Breast epithelium (tissue), 4 donors: ENCODE measurements at places on chromosomes 2 and 18.
A peak's percentile ranks its signal among the peaks of the same experiment; 100 is the strongest.

- DNase-seq: no peak
- no peaks in the 10 kb centered on the region for H3K4me1 ChIP-seq
- H3K27ac ChIP-seq: no peak overlapping the region
- no peaks in the 10 kb centered on the region for H3K36me3 ChIP-seq
- no peak overlapping the region for H3K4me3 ChIP-seq
Measured at GRCh38 chr2:8306530-8307351, 375.1 kb upstream of the ID2 start.

GRCh38 chr2:17851731-17852585 lies 26.5 kb upstream of the KCNS3 start:
- H3K4me3 ChIP-seq: no peak overlapping the region
- no peak overlapping the region for H3K27ac ChIP-seq
- no peaks in the 10 kb centered on the region for H3K27me3 ChIP-seq
- no peaks in the 10 kb centered on the region for H3K36me3 ChIP-seq

DNA sequence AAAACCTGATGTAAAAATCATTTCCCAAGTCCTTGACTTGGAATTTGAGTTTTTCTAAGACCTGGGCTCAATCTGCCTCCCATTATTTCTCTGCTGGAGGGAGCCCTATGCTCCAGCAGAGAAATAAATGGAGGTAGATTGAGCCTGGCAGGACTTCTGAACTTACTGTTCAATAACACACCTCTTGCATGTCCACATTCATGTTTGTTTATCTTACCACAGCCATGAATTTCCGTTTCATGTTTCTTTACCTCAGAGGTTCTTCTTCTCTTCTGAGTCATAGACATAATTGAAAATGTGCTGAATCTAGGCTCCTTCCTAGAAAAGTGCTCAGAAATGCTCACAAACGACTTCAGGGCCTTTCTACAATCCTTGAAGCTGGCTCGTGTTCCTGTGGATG lies 170.8 kb downstream of the PMAIP1 start:
- no peaks in the 10 kb centered on the region for H3K4me1 ChIP-seq
- DNase-seq: no peak
- no peaks in the 10 kb centered on the region for H3K36me3 ChIP-seq
- H3K27ac ChIP-seq: no peak overlapping the region

GRCh38 chr2:155100261-155100660 lies 401.8 kb downstream of the KCNJ3 start:
- no peaks in the 10 kb centered on the region for H3K27me3 ChIP-seq
- H3K4me3 ChIP-seq: no peak overlapping the region
- DNase-seq: no peak
- H3K36me3 ChIP-seq: no peaks in the 10 kb centered on the region

- H3K27me3 ChIP-seq: no peaks in the 10 kb centered on the region
- H3K4me1 ChIP-seq: no peaks in the 10 kb centered on the region
Measured at GRCh38 chr2:25756536-25756935, 83.2 kb upstream of the DTNB start.

GRCh38 chr2:215145611-215146010 lies 7.2 kb upstream of the ABCA12 start:
- no peaks in the 10 kb centered on the region for H3K4me1 ChIP-seq
- H3K27ac ChIP-seq: no peak overlapping the region
- DNase-seq: no peak

DNA sequence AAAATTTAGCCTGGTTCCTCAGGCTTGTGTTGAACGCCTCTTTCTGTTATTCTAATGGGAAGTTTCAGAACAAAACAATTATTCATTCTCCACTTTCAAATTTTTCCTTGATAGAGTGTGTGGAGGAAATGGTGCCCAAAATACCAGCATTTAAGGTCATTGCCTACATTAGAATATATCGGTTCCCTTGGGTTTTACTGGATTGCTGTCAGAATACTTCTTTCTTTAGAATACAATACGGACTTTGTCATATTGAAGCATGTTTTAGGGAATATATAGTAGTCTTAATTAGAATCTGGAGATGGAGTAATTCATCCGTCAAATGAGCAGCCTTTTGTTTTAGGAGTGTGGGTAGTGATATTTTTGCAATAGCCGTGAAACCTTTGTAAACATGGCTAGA lies 13.3 kb downstream of the LIMS1 start:
- no peaks in the 10 kb centered on the region for H3K36me3 ChIP-seq
- no peak overlapping the region for H3K27ac ChIP-seq
- DNase-seq: no peak
- no peaks in the 10 kb centered on the region for H3K27me3 ChIP-seq
- H3K4me3 ChIP-seq: no peak overlapping the region

GRCh38 chr18:30487962-30488361 lies 554.6 kb downstream of the DSC3 start:
- DNase-seq: no peak
- H3K36me3 ChIP-seq: no peaks in the 10 kb centered on the region
- H3K4me3 ChIP-seq: no peak overlapping the region
- H3K27ac ChIP-seq: no peak overlapping the region

DNA sequence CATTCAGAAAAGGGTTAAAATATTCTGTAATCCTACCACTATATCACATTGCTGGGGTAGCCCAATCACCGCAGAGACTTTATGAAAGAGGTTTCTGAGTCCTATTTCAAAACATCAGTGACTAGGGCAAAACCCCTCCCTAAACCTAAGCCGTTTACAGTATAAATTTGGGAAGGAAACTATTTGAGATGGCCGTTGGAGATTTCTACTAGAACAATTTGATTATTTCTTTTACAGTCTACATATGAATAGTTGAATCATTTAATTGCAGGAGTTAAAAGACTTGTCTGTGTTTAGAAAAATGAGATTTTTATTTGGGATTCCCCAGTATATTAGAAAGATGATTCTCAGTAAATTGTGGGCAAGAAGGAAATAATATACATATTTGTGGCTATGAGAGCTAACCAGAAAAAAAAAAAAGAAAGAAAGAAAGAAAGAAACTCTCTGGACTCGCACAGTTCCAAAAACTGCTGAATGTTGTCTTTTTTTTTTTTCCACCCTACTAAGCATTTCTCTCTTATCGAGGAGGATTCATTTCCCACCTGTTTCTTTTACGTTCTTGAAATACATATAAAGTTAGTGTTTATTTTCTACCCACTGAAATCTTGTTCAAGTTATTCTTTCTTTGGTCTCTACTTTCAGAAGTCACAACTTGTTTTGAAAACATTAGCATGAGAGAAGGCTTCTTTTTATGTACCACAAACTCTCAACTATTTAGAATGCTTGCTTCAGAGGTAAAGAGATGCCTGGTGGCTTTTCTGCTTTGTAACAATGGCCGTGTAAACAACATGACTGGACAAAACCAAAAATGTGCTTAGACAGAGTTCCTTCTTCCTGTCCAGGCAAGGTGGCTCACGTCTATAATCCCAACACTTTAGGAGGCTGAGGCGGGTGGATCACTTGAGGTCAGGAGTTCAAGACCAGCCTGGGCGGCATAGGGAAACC lies 65.9 kb downstream of the BCL2 start:
- peak overlapping the region; percentile 75 for H3K27ac ChIP-seq
- H3K27me3 ChIP-seq: no peaks in the 10 kb centered on the region
- peaks cover under 1% of the 10 kb centered on the region for H3K4me1 ChIP-seq
- H3K36me3 ChIP-seq: no peaks in the 10 kb centered on the region

- H3K4me1 ChIP-seq: no peaks in the 10 kb centered on the region
- no peak overlapping the region for H3K27ac ChIP-seq
- no peaks in the 10 kb centered on the region for H3K27me3 ChIP-seq
- no peak overlapping the region for H3K4me3 ChIP-seq
- DNase-seq: no peak
- peaks cover 4% of the 10 kb centered on the region for H3K36me3 ChIP-seq
Measured at GRCh38 chr2:131146231-131146630, 41.1 kb downstream of the PLEKHB2 start.

GRCh38 chr18:30094556-30094955 lies 948.0 kb downstream of the DSC3 start:
- no peaks in the 10 kb centered on the region for H3K4me1 ChIP-seq
- no peak for DNase-seq
- H3K36me3 ChIP-seq: no peaks in the 10 kb centered on the region
- no peaks in the 10 kb centered on the region for H3K27me3 ChIP-seq

DNA sequence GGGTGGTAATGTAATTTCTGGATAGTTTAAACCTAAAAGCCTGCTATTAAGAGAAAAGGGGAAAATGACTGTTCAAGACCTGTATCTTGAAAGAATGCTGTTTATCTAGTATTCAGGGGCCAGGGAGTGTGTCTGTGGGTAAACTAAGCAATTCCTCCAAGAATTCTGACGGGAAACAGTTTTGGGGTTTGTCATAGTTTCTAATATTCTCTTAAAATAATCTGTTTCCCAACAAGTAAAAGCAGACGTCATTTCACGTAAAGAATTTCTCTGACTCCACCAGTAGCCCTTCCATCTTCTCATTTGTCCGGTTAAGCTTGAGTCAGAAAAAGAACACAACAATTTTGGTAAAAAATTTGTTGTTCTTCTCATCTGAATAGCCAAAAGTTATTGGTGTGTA lies 232.1 kb upstream of the EPAS1 start:
- H3K4me1 ChIP-seq: no peaks in the 10 kb centered on the region
- H3K36me3 ChIP-seq: no peaks in the 10 kb centered on the region
- no peak overlapping the region for H3K4me3 ChIP-seq
- H3K27ac ChIP-seq: no peak overlapping the region

DNA sequence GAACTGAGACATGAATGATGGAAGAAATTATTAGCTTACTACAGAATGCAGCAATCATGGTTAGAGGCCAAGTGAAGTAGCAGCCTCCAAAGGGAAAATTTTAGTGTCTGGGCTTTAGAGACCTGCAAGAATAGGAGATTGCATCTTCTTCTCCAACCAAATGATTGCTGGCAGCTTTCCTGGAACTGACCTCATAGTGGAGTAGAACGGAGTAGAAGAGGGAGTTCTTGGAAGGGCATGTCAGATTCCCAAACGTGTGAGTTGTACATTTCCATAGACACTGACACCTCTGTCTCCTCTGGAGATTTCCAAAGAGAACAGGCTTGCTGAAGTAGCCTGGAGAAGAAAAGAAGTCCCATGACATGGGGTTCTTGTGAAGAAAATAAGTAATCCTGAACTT lies 169.8 kb upstream of the ERBB4 start:
- no peak overlapping the region for H3K27ac ChIP-seq
- H3K36me3 ChIP-seq: no peaks in the 10 kb centered on the region
- H3K4me3 ChIP-seq: no peak overlapping the region
- DNase-seq: no peak
- H3K4me1 ChIP-seq: no peaks in the 10 kb centered on the region
- H3K27me3 ChIP-seq: no peaks in the 10 kb centered on the region

GRCh38 chr2:149192427-149192826 lies 138.0 kb upstream of the LYPD6 start:
- DNase-seq: no peak
- H3K4me3 ChIP-seq: no peak overlapping the region
- no peaks in the 10 kb centered on the region for H3K27me3 ChIP-seq

DNA sequence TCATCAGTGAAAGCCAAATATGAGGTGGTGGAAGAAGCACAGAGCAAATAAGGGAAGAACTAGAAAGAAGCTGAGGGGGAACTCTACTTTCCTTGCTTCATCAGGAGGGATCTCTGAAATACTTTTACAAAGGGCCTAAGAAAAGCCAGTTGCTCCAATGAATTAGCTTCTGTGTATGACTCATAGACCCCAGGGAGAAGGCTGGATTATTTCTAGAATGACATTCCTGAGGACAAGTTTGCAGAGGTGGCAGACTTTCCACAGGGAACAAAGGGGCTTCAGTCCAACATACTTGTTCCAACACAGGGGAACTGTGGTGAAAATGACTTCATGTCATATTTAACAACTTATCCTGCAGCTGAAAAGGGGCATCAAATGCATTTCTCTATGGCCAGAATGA lies 29.0 kb downstream of the DOK1 start:
- no peaks in the 10 kb centered on the region for H3K36me3 ChIP-seq
- no peak overlapping the region for H3K27ac ChIP-seq
- DNase-seq: no peak
- no peak overlapping the region for H3K4me3 ChIP-seq
- no peaks in the 10 kb centered on the region for H3K27me3 ChIP-seq
- no peaks in the 10 kb centered on the region for H3K4me1 ChIP-seq

DNA sequence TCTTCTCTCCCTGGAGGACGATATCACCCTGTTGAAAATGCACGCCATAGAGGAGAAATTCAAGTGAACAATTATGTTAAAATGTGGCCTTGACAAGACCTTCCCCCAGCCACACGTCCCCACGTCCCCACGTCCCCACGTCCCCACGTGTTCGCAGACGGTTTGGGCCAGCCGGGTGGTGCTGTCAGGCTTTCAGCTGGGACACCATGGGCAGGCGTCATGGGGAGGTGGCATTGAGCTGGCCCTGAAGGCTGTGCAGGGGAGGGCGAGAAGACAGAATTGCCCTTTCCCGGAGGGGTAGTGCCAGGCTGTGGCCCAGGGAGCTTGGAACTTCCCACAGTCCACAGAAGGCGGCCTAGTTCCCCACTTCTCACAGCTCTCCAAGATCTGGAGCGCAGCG lies 240.7 kb upstream of the RAB6C start:
- no peak overlapping the region for H3K4me3 ChIP-seq
- H3K27ac ChIP-seq: no peak overlapping the region
- no peak for DNase-seq
- no peaks in the 10 kb centered on the region for H3K36me3 ChIP-seq
